EH (cell line): ENCODE measurements at places on chromosomes 2 and 18.

DNA sequence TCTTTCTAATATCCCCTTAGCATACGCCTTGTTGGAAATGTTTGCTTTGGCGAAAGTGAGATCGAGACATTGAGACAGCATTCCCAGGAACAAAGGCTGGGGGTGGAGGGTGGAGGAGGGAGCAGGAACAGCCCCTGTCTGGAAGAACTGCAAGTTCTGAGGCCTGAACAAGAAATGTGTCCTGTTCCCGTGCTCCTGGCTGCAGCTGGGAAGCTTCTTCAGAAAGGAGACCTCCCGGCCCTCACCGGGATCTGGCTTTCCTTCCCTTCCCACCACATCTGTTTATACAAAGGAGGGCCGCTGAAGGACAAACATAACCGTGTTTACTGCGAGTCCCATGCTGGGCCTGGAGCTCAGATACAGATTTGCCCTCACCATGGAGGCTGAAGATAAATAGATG is 35.9 kb downstream of the AFF3 start:
- no peak for DNase-seq

DNA sequence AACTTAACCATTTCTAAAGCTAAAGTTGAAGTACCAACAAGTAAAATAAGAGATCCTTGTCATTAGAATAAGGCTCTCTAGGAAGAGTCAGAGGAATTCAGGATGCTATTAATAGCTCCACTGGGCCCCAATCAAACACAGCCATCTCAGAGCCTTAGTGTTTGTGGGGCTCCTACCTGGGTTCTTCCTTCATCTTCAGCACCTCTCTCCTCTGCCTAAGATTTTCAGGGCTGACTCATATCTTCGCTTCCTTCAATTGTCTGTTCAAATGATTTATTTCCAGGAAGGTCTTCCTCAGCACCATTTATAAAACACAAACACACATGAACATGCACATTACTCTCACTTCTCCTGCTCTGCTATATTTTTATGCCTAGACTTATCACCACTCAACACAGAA is 119.5 kb downstream of the COL6A3 start:
- DNase-seq, result peak; percentile 50

DNA sequence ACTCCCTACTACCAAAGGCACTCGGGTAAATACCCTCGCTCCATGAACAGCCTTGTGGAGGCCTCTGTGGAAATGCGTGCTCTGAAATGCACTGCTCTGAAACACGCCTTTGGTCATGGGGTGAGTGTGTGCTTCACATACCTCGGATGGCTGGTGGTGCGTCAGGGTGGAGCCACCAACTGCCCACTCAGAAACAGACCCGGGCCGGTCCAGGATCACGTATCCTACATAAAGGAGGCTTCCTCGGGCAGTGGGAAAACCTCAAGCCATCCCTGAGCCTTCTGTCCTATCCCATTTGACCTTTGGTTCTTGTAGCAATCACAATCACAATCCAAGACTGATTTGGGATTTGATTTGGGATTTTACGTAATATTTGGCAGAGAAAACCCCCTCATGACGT is 53.5 kb upstream of the ZNF516 start:
- DNase-seq, result no peak

- no peak for DNase-seq
Observed at GRCh38 chr18:43396266-43396665, 119.0 kb upstream of the SYT4 start.

GRCh38 chr2:242054406-242054805 is 184.9 kb downstream of the RTP5 start:
- DNase-seq, result no peak

DNA sequence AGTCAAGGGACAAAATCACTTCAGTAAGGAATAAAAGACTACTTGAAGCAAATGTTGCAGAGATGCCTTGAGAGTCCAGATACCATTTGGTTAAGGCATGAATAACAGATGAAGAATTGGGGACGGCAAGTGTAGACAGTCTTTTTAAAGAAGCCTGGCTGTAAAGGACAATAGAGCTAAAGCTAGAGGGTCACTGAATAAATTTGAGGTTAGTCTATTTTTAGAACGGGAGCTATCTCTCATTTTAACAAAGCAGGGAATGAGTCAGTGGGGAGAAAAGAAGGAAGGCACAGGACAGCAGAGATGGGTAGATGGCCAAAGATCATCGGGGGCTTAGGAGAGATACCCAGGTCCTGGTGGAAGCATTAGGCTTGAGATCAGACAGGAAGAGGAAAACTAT is 30.6 kb upstream of the CHN1 start:
- DNase-seq, result peak; percentile 50

DNA sequence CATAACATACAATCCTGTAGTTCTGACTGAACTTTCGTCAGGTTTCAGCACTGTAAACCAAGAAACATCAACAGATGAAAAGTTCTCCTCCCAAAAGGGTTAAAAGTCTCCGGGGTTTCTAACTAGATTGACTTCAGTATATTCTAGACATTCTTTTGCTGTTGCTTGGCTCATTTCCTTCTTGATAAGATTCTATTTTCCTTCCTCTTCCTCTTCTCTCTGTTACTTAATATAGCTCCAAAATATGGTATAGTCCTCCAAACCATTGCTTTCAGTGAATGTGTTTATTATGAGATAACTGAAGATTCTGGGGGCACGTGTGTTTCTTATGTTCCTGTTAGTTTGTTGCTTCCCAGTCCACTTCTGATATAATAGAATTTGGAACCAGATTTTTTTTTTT is 46.4 kb upstream of the MAP4K3 start:
- DNase-seq, result no peak

GRCh38 chr2:130341562-130342019 is 1.1 kb upstream of the IMP4 start:
- no peak for DNase-seq

DNA sequence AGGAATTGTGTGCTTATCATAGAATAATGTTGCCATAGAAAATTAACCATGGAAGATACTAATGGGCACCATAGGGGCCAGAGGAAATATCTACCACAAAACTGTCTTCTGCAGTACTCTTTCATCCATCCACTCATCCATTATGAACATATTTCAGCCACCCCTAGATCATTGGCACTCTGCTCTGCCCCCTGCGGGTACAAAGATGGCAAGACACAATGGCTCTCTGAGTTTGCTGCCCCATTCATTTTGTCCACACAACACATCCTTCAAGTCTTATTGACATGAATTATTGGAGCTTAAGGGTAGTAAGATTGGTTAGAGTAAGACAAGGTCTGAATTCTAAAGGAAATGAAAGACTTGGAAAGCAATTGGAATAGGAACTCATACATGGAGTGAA is 1224.7 kb upstream of the CELF4 start:
- DNase-seq, result no peak
